ENCODE measurements at places on chromosomes 7 and 10. TPM values are rescaled to one million over a fixed set of nuclear protein-coding genes. Genes with fewer than 3 reads are reported as not detected.

GRCh38 chr10:98628206-98628605, 181.5 kb upstream of the HPS1 start:
- DNase-seq, result no peak

GRCh38 chr7:102073931-102074880, 212.5 kb upstream of the SH2B2 start:
- DNase-seq, result no peak

- DNase-seq, result no peak
Measured at GRCh38 chr7:95716357-95717122, 55.8 kb upstream of the DYNC1I1 start.

DNA sequence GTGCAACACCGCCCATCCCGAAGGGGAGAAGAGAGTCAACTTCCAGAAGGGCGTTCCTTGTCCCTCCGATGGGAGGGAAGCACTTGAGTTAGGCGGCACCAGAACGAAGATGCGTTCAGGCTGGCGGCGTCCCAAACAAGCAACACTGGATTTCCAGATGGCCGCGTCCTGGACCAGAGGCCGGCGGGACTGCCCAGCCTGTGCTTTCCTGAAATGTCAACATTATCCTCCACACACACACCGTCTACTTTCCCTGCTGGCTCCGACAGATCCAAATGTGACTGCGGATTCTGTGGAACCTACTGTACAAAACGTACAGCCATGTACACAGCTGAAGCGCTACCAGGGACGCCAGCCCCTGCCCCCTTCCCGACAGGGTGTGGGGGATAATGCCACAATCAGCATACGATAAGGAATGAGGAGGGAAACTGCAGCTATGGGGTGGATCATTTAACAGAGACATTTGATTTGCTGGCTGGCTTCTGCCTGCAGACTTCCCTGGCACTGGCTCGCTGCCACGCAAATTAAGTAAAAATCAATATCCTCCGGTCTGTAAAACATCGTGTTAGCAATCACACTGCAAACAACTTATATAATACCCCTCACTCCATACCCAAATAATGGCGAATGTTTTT, 82.1 kb downstream of the ZRANB1 start:
- DNase-seq, result no peak

DNA sequence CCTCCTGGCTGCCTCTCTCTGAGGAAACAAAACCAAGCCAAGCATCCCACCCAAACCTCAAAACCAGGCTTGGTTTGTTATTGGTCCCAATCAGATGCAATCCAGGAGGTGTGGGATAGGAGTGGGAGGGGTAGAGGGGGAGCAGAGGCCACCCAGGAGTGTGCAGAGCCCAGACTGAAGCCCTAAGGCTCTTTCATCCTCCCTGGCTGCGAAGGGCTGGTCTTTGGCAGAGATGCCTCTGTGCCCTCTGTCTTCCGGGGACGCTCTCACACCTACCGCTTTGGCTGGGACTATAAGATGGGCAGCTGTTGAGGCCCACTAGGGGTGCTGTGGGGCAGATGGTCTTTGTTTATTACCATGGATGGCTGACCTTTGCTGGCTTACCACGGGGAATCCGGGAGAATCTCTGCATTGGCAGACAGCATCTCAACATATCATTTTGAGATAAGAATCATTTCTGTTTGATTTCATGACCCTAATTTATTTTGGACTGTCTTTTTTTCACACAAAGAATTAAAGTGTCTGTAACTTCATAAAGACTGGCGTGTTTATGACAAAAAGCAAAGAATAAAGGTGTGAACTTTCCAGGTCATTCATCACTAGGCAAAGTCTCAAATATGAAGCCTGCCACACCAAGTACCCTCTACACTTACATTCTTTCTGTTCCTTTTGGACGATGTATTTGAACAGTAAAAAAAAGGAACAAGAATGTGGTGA, 6.5 kb upstream of the DENND2A start:
- no peak for DNase-seq

- no peak for DNase-seq
Measured at GRCh38 chr7:46229409-46229808, 308.3 kb upstream of the IGFBP3 start.

- DNase-seq, result no peak
Measured at GRCh38 chr10:75718991-75719390, 287.6 kb downstream of the LRMDA start.

Gene EPHA1
- total RNA-seq, result under 0.01 TPM

Gene PCGF5
- 34.1 TPM for total RNA-seq

Gene POLR2J2
- 2.4 TPM for total RNA-seq

Gene NDUFB2
- 146 TPM for total RNA-seq

Gene ATP6V0A4
- under 0.01 TPM for total RNA-seq

Gene CYP2W1
- not detected for total RNA-seq

Gene SPDYE2
- total RNA-seq, result not detected
